Stimulated activated CD8-positive, alpha-beta memory T cell treated with anti-CD3 and anti-CD28 coated beads, Interleukin-15, amount 100 ng/mL, for 4 hours (primary cell): ENCODE measurements at places on chromosomes 1 and 21.

- no peak for DNase-seq
Measured at GRCh38 chr1:46812996-46813857, 14.4 kb downstream of the CYP4B1 start.

- no peak for DNase-seq
Measured at GRCh38 chr1:74858136-74858535, 125.2 kb downstream of the TYW3 start.

DNA sequence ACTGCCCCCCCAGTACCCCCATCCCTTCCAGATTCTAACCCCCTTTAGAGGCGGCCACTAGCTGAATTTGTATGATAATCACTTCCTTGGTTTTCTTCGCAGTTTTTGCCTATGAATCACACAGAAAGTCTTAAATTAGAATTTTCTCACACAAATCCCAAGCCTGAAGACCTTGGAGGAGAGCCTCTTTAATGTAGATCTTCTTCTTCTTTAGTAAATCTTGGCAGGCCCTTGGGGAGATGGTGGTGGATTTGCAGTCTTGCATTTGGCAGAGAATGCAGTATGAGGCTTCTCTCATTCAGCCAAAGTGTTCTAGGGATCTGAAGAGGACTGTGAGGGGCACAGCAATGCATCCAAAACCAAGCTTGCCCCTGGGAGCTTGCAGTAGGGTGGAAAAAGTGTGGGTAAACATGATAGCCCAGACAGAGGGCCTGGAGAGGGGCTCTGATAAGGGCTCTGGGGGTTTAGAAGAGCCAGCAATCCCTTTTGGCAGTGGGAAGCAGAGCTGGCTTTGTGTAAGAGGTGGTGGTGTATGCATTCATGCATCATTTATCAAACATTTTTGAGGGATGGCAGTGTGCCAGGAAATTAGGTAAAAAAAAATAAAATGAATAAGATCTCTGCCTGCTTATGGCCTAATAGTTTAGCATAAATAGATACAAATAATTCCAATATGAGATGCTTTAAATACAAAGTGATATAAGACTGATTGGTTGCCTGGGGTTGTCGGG is 7.7 kb upstream of the CDC42 start:
- DNase-seq = no peak

DNA sequence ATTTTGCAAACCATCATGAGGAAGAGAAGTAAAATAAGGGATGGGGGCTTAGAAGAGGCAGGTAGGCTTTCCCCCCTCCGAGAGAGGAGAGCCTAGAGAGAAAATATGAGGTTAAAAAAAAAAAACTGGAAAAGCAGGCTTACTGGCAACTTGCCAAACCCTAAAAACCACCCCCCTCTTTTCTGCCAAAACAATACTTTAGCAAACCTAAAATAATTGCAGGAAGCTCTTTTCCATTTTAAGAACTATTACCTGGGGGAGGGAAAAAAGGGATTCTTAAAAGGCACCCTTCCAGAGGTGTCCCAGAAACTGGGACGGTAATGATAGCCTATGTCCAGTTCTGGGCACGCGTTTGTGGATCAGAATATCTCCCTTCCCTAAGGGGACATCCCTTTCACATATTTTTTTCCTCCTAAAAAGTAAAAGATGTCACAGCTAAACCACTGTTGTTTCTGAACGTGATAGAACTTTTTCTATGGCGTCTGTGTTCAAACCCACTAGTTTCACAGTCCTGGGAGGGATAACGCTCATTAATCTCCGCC is 1.1 kb upstream of the NFIA start:
- DNase-seq = no peak

DNA sequence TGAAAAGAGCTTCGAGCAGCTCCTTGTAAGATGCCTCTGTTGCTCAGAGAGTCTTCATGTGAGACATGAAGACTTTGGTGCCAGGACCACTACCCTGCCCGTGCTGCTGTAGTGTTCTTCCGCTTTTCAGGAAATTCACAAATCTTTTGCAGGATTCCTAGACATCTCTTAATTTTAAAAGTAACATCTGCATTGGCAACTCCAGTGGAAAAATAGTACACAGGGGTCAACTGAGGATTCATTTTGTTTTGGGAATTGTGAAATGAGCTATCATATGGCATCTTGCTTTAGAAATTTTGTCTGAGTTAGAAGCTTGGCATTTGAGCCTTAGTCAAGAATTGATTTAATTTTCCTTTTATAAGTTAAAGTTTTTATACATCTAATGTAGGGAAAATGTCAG is 7.2 kb downstream of the PRDM2 start:
- DNase-seq = no peak

- no peak for DNase-seq
Measured at GRCh38 chr1:158969166-158969565, 37.8 kb downstream of the PYHIN1 start.

GRCh38 chr1:3787349-3787715 is 9.0 kb downstream of the LRRC47 start:
- no peak for DNase-seq

DNA sequence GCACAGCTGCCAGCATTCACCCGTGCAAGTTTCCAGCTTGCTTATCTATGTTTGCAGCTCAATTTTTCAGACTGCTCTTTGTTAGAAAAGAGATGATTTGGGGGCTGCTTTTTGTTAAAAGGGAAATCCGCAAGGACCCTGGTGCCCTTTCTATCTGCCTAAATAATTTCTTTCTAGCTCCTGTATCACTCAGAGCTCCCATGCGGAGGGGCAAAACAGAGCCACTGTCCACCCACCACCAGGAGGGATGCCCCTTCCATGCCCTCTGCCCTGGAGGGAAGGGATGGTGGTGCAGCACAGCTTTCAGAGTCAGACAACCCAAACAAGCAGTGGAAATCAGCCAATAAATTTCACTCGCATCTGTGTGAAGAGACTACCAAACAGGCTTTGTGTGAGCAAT is 13.9 kb upstream of the SLC5A9 start:
- no peak for DNase-seq

- no peak for DNase-seq
Measured at GRCh38 chr1:148309940-148310500, 157.9 kb upstream of the NBPF11 start.

DNA sequence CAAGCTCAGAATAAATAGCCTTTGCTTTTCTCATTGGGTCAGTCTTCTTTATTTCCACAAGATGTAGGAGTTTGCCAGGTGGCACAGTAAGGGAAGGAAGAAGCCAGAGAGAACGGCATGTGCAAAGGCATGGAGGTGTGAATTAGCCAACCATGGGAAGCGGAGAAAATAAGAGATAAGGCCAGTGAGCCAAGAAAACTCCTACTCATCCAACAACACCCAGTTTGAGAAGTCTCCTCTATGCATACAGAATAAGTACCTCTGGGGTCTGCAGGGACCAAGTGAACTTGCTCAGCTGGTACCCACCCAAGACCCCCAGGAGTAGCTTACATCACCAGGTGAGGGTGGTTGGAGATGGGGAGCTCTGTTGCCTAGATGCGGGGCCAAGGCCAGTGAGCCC is 66.7 kb downstream of the TAS1R2 start:
- no peak for DNase-seq

DNA sequence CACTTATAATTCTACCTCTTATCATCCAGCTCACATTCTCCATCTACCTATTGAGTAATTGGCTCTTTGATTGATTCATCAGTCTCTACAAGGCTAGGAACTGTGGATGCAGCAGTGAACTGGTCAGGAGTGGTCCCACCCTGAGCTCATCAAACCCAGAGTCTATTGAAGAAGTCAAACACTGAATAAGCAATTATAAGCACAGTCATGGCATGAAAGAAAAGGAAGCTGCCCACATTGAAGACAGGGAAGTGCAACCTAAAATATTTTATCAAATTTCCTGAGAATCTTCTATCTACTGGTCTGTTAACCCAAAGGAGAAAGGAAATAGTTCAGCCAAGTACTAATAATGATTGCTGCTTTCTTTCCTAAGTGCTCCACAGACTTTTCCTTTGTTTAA is 35.7 kb downstream of the ACP6 start:
- DNase-seq = no peak

GRCh38 chr21:27643326-27643725 is 676.4 kb upstream of the ADAMTS5 start:
- DNase-seq = no peak

- no peak for DNase-seq
Measured at GRCh38 chr1:152933196-152933595, 13.8 kb upstream of the SPRR5 start.

DNA sequence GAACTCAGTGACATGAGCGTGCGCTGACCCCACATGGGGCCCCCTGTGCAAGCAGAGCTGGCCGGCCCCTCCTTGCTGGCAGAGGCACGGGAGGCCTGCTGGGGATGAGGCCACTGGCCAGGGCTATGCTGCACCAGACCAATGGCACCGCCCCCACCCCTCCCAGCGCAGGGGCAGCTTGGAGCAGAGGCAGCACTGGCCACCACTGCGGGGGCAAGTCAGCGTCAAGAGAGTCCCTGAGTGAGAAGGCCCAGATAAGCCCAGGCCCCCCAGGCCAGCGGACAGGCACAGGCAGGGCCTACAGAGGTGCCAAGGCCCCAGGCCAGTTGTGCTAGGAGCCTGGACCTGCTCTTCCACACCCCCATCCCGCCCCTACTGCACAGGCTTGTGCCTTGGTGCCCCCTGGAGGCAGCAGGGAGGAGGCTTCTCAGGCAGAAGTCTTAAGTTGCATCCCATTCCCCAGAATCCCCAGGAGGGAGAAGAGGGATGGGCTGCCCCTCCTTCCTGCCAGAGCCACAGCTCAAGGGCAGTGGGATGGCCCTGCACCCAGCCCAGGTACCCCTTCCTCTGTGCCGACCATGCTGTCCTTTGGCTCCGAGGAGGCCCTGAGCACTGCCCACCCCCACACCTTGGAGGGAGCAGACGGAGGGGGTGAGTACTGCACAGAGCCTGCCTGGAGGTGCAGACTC is 35.8 kb downstream of the EPHX1 start:
- no peak for DNase-seq

DNA sequence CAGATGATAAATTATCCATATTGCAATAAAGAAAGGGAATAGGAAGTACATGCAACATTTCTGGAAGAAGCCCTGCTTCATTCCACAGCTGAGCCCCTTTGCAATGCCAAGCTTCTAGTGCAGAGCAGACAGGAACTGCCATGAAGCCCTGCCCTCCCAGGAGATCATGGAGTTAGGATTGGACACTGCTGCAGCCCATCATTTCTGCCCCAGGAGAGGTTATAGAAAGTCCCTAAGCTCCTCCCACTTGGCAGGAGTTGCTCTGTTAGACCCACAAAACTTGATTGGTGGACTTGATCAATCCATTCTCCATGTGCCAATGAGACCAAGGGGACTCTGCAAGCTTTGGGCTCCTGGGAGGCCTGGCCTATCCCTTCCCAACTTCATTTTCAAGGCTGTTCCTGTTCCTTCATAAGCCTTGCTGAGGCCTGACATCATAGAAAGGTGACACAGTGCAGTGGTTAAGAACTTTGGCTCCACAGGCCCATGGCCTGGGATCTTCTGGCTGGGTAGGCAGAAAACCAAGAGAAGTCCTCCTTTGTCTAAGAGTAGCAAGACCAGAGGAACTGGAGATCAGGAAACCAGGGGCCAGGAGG is 1.3 kb upstream of the LAPTM5 start:
- DNase-seq = no peak

DNA sequence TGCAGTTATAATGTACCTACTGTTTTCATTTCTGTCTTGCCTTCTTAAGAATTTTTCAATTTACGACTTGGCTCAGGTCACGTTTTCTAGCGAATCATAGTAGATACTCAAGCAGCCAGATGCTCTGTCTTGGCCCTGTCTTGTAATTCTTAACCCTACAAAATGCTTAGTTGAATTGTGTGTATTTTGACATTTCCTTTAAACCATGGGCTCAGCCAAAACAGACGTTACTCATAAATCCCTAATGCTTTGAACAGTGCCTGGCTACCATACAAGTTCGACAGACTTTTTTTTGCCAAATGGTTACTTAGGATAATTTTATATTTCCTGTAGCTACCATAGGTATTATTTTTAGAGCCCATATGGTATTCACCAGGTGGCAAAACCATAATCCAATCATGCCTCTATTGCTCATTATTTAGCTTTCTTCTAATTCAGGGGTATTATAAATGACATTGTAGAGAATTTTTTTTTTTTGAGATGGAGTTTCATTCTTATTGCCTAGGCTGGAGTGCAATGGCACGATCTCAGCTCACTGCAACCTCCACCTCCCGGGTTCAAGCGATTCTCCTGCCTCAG is 54.3 kb downstream of the KCNK1 start:
- DNase-seq = no peak

GRCh38 chr1:244344001-244344400 is 107.7 kb downstream of the ADSS2 start:
- DNase-seq = no peak

DNA sequence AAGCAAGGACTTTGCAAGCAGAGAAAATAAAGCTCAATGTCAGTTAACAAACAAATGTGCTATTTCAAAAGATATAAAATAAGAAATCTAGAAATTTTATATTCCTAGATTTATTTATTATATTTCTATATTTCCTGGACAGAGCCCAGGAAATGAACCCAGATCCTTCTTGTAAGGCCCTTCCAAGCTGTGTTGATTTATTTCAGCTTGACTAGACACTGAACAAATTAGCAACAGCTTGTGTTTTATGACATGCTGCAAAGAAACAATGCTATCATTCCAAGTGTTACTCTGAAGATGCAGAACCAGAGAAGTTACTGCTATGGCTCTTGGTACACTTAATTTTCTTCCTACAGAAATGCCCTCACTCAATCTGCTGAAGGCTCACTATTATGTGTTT is 6.2 kb downstream of the TGFBR3 start:
- no peak for DNase-seq

DNA sequence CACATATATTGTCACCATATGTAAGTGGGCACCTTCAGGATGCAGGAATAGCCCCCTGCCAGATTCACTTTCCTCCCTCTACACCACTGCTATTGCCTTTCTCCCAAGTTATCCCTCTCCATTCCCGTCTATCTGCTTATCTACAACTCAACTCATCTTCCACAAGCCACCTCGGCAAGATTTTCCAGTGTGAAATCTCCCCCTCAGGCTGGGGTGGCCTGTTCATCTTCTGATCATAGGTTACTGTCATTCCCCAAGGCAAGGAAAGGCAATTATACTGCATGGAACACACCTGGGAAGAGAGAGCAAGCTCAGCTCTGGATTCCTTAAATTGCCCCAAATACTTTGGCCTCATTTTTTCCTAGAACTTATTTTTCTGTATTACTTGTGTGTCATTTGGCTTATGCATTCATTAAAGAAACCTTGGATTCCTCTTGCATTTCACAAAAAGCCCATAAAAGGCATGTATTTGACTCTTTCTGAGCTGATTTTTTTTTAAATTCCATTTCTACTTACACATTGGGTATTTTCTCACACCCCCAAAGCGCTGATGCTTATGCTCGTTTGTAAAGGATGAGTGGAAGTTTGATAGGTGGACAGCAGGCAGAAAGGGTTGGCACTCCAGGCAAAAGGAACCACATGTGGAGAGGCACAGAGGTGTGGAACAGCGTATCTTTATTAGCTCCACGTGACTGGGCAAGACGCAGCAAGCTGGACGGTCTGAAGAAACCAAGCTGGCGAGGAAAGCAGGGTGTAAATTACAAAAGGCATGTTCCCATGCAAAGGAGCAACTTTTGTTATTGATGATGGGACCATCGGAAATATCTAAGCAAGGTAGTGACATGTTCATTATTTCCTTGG is 169.7 kb upstream of the RAB4A start:
- no peak for DNase-seq

- no peak for DNase-seq
Measured at GRCh38 chr1:52119301-52120079, 22.4 kb upstream of the ZFYVE9 start.
